Activated CD4-positive, alpha-beta T cell treated with anti-CD3 and anti-CD28 coated beads, Interleukin-2, Interleukin-6, amounts not matched to agents 100 ng/mL and 50 ng/mL, durations not matched to agents 16 hours and 8 hours (primary cell): ENCODE measurements at places on chromosomes 2 and 18.

DNA sequence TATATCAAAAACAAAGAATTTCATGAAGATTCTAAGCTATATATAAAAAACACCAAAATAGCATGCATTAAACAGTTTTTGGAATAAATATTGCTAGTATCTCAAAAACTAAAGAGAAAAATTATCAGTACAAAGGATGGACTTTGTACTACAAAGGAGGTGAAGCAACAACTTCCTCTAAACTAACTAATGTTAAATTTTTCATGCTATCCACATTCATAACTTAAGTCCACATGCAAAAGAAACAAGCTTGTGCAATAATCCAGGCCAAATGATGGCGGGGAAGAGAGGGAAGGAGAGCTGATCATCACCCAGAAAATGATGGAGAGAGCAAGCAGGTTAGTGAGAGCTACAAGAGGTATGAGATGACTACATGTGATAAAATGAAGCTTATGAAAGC lies 70.1 kb downstream of the KIDINS220 start:
- DNase-seq, result no peak

GRCh38 chr2:177031438-177032180 lies 181.0 kb upstream of the HNRNPA3 start:
- no peak for DNase-seq

DNA sequence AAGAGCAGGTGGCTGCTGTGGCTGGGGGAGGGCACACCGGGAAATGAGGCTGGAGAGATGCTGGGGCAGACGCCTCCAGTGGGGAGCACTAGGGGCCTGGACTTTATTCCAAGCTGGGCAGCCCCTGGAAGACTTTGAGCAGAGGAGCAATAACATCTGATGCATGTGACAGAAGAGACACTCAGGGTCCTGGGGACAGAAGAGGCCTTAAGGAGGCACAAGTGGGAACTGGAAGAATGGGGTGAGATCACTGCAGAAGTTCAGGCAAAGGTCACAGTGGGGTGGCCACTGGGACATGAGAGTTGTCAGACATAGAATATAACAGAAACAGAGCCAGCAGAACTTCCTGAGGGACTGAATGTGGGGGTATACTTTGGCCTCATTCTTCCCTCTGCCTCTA lies 24.0 kb downstream of the TGFA start:
- no peak for DNase-seq

DNA sequence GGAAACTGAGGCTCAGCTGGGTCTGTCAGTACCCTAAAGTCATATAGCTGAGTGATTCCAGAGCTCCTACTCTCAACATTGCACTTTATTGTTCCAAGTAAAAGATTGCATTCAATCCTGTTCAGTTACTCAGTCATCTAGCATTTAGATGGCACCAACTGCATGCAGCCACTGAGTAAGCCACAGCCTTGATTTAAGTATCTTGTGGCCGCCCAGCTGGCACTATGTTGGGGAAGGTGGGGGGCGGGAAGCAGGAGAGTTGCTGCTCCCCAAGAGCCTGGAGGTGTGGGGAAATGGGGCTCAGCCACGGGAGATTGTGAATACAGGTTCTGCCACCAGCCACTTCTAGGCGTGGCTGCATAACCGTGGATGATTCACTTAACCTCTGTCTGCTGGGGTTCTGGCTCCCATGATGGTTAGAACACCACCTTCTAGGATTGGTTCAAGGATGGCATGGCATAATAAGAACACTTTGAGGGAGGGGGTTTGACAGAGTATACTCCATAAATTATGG lies 17.1 kb downstream of the ZFP36L2 start:
- no peak for DNase-seq

DNA sequence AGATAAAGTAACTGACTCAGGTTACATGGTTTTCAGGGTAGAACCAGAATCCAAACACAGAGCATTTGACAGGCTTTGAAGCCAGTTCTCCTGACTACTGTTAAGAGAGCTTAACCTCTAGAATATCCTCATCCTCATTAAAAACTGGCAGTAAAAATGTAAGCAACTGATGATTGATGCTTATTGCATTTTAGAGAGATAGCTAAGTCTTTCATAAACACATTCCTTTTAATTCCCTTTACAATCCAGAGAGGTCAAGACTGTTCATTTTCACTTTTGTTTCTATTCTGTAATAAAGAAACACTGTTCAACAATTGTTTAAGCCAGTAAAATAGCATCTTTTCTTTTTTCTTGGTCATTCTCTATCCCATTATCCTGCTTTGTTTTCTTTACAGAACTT lies 53.9 kb upstream of the RAB27B start:
- DNase-seq, result no peak

- no peak for DNase-seq
Observed at GRCh38 chr2:174951745-174952144, 53.4 kb downstream of the CHN1 start.

DNA sequence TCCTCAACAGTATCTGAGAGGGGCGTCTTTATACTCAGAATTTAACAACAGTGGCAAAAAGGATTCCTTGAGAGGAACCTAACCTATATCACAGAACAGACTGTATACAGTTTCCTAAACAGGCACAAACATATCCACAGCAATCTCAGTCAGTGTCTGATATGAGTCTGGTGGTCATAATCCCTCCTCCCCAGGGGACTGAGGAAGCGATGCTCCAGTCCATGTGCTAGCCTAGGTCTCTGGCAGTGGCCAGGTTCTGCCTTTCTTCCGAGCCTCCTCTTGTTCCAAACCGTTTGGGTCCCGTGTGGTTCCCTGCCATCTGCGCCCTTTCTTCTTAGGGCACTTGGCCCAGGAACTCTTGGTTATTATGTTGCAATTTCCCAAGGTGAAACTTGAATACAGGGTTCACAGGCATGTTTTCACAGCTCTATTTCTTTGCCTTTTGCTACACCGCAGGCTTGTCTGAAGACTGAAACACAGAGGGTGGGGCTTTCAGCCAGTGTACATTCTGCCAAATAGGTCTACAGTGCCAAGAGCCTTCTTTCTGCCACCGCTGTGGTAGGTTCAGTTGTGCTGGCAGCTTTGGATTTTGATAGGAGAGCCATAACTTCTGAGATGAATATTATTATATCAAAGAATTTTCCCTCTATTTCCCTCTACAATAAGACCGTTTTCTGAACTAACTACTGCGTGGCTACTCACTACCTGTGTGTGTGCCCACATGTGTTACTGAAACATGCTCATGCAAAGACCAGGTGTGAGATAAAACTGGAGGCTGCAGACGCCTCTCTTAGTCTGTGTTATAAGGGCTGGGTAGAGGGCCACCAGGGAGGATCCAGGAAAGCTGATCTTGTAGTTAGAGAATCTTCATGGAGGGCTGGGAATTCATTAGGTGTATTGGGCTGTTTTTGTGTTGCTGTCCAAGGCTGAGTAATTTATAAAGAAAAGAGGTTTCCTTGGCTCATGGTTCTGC lies 75.0 kb upstream of the HAAO start:
- no peak for DNase-seq

GRCh38 chr2:152560166-152560565 lies 157.1 kb downstream of the PRPF40A start:
- no peak for DNase-seq

DNA sequence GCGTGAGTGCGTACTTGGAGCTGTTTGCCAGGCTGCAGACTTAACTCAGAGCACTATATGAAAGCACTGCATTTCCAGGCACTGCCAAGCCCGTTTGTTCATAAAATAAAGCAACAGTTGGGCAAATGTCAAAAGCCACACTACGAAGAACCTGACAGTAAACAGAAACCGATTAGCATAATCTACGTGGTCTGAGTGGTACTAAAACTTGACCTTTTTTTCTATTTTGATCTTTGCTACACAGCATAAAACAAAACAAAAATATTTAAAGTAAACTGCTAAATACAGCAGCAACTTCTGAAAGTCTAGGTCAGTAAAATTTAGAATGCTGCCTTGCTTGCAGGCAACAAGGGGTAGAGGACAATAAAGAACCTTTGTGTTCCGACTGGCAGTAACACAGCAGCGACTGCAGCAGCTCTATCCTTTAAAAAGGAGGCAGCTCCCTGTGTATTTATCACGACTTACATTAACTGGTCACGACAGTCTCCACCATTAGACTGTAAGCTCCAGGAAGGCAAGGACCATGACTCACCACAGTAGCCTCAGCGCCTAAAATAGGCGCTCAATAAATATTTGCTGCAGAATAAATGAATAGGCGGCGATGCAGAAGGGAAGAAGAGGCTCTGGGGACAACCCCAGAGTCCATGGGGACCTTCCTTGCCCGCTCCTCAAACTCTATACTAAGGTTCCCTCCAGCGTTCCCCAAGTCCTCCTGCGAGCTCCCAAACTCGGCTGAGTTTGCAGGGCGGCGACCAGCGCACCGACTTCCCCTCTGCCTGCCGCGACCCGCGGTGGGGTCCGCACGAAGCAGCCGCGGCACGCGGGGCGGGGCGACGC lies 902 bp downstream of the SS18 start:
- peak; percentile 32 for DNase-seq

GRCh38 chr2:103743195-103743594 lies 981.4 kb downstream of the TMEM182 start:
- no peak for DNase-seq

DNA sequence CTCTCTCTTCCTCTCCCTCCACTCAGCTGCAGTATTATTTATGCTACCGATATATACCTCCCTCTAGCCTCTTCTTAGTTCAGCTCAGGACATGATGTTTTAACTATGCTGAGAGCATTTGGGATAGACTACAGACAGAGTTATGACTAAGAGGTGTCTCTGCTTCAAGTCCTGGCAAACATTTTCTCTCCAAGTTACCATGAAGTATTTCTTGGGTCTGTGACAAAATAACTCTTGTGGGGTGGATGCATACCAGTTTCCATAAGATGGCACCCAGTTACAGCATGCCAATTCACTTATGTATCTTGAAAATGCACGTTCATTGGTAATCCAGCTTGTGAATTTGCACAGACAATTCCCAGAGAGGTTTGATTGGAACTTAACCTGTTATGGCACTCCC lies 737.6 kb downstream of the SLC4A3 start:
- DNase-seq, result no peak

- no peak for DNase-seq
Observed at GRCh38 chr2:101500180-101500579, 25.3 kb upstream of the RFX8 start.

- no peak for DNase-seq
Observed at GRCh38 chr2:109129921-109130722, 1.1 kb downstream of the SH3RF3 start.

- no peak for DNase-seq
Observed at GRCh38 chr2:169771021-169771420, 27.6 kb upstream of the SSB start.

- no peak for DNase-seq
Observed at GRCh38 chr2:150955231-150955630, 306.4 kb downstream of the RBM43 start.

GRCh38 chr2:7646024-7646423 lies 728.8 kb downstream of the RNF144A start:
- no peak for DNase-seq

- no peak for DNase-seq
Observed at GRCh38 chr2:215780313-215780712, 233.0 kb downstream of the MREG start.

- DNase-seq, result no peak
Observed at GRCh38 chr2:225824748-225825449, 425.4 kb downstream of the NYAP2 start.

- no peak for DNase-seq
Observed at GRCh38 chr2:213834331-213834730, 550.1 kb downstream of the SPAG16 start.

- no peak for DNase-seq
Observed at GRCh38 chr2:30264274-30264673, 32.9 kb downstream of the LBH start.

DNA sequence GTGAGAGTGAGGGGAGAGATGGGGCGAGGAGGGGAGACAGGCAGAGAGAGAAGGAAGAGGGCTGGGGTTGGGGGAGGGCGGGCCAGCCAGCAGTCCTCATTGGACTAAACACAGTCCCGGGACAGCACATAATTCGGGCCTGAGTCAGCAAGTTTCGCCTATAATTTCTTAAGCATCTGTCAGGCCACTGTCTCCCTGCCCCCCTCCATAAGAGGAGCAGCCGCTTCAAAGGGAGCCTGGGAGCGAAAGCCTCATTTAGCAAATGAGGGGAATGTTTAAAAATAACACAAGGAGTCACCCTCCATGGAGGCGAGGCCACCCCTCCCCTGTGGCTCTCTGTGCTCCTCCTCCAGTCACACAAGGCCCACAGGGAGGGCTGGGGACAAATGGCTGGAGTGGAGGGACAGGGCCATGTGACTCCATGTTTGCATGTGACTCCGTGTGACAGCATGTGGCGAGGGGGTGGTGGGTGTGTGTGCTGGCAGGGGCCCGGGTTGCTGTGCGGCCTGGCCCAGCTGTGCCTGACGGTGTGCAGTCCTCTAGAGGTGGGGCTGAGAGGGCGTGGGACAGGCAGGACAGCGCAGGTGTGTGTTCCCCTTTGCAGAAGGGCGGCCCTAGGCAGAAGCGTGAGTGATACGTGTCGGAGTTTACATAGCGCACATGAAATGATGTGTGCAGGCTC lies 162.4 kb downstream of the CELF4 start:
- no peak for DNase-seq

GRCh38 chr2:8198766-8199382 lies 483.0 kb upstream of the ID2 start:
- no peak for DNase-seq

DNA sequence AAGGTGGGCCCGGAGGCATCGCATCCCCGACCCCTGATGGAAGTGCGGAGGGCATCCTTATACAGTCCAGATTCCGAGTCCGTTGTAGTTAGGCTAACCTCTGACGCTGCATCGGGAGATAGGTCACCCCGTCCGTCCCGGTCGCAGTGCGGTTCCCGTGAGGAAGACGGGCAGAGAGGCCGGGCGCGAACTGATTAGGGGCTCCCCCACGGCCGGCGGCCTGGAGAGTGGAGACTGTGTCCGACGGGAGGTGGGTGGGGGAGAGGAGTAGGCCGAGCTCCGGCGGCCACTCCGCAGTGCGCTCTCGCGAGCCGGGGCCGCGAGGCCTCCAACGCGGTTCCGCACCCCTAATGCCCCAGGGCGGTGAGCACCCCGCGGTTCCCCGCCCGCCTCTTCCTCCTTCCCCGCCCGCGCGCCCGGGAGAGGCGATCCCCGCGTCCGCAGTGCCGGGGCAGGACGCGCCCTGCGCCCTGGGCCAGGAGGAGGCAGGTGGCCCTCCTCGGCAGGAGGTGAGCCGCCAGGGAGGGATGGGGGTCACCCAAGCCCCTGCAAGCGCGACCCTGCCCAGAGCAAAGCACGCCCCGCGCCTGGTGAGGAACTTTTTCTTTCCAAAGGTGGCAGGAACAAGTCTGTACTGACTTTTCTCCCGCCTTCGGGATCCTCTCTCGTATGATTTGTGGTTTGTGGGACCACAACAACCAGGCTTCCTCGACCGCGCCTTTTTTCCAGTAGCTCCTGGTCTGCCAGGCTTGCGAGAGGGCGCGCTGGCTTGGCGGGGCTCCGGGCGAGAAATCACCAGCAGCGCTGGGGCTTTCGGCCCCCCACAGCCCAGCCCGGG lies 1.4 kb upstream of the SP5 start:
- DNase-seq, result no peak

- DNase-seq, result peak; percentile 4
Observed at GRCh38 chr2:192159208-192159607, 35.5 kb downstream of the TMEFF2 start.

DNA sequence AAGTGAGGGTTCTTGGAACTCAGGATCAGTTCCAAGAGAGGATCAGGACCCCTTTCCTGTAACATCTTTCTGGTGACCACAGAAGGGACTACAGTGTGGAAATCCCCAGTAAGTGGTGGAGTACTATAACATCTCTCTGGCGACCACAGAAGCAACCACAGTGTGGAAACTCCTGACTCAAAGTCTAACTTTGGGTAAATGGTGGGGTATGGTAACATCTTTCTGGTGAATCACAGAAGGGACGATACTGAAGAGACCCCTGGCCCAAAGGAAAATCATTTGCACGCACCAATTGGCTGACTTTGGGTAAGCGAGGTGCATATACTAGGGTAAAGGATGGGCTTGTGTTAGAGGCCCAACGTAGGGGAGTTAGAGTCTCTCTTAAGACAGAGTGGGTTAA lies 56.3 kb upstream of the GULP1 start:
- DNase-seq, result peak; percentile 45
